ENCODE measurements at places on chromosomes 1 and 21.

DNA sequence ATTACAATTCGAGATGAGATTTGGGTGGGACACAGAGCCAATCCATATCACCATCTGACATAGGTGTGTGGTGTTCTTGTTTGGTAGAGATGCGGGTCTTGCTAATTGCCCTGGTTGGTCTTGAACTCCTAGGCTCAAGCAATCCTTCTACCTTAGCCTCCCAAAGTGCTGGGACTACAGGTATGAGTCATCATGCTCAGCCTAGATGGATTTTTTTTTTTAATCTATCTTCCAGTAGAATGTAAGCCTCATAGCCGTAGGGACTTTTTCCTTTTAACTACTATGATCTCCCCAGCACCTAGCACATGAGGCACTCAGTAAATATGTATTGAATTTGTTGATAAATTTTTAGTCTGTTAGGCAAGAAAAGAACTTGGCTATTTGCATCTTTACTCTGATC lies 94.6 kb upstream of the TENT5C start:
- DNase-seq: no peak

GRCh38 chr1:200343874-200344273 lies 66.0 kb downstream of the ZNF281 start:
- DNase-seq: no peak

DNA sequence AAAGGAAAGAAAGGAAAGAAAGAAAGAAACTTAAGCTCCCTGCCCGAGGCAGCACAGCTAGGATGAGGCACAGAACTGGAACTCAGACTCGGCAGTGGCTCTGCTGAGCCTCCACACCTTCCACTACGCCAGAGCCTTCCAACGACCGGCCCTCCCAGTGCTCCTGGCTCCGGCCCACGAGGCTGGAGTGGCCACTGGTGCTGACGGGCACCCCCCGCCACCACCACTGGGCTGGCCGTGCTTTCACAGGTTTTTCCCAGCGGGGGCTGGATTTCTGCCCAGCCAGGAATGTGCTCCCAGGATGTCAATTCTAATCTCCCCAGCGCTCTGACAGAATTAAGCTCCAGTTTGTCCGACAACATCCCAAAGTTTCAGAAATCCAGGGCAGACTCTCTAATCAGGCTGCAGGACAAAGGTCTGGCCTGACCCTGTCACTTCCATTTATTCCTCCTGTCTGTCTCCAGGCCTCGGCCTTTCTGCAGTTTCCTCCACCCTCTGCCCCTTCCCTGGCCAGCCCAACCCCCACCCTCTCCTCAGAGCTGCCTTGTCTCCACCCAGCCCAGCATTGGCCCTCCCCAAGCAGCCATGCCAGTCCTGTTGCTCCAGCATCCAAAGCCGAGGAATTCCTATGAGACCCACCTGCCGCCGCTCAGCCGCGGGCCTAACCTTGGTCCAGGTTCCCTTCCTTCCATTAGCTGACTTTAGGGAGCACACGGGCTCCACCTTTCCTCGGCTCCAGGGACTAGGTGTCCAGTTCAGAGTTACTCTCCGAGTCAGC lies 81.9 kb downstream of the CASZ1 start:
- no peak for DNase-seq

DNA sequence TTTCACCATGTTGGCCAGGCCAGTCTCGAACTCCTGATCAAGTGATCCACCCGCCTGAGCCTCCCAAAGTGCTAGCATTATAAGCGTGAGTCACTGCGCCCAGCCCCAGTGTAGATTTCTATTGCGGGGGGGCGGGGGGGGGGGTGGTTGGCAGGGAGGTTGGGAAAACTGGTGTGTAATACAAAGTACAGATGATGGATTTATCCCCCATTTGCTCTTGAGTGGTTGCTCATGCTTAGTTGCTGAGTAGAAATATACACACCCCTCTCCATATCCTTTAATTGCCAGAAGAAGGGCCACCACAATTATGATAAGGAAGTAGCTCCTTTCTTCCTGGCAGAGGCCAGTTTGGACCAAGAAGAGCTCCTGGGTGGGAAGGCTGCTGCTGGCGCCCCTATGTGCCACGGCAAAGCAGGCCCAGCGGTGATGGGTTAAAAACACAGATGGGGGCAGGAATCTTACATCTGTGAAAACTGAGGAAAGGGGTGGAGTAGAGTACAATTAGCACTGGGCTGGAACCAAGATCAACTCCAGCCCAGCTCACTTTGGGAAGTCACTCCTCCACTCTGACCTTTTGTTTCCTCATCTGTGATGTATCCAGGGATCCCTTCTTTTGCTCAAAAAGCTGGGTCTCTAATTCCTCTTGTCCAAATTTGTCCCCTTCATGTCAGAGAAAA lies 55.2 kb downstream of the MRPL37 start:
- DNase-seq: no peak

- DNase-seq: no peak
These were observed 79.7 kb downstream of the RUNX3 start for GRCh38 chr1:24850328-24850920.

Data from hematopoietic multipotent progenitor cell treated with erythropoietin and hydrocortisone succinate and interleukin-3 and kit ligand, for 8 days (in vitro differentiated cells).